Stomach (tissue), 19 donors: ENCODE measurements at places on chromosomes 4 and X. TPM values are rescaled to one million over a fixed set of nuclear protein-coding genes. Genes with fewer than 3 reads are reported as not detected.
A peak's percentile ranks its signal among the peaks of the same experiment; 100 is the strongest.

- DNase-seq = no peak
- H3K4me3 ChIP-seq = no peak overlapping the region
- no peaks in the 10 kb centered on the region for H3K27me3 ChIP-seq
- no peaks in the 10 kb centered on the region for H3K4me1 ChIP-seq
Measured at GRCh38 chr4:173590697-173591096, 60.7 kb upstream of the HAND2 start.

DNA sequence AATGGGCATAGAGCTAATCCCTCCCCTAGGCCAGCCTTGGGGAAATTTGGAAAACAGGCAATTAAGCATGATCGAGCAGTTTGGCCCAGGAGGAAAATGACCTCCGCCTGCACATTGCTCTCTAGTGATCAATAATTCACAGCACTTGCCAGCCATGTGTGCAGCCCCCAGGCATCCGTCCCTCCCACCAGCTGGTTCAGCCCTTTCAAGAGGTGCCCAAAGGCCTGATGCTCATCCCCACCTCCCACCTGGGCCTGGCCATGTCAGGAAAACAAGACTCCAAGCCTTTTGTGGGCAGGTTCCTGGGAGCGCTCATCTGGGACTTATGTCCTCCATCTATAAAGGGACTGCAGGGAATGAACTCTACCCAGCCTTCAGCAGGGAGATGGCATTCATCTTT is 17.5 kb upstream of the PPP2R2C start:
- no peak for DNase-seq
- no peaks in the 10 kb centered on the region for H3K36me3 ChIP-seq
- H3K27ac ChIP-seq = no peak overlapping the region

DNA sequence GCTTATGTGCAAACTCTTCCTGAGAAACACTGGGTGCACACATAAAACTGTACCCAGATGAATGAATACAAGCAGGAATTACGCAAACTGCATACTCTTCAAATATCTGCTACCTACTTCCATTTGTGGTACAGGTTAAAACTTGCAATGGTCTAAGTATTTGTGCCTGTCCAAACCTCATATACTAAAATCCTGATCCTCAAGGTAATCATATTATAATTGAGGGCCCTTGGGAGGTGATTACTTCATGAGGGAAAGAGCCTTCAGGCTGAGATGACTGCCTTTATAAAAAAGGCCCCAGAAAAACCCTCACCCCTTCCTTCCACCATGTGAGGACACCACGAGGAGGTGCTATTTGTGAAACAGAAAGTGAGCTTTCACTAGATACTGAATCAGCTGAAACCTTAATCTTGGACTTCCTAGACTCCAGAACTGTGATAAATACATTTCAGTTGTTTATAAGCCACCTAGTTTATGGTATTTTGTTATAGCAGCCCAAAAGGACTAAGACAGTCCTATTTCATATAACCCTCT is 1977.2 kb downstream of the PCDH7 start:
- no peaks in the 10 kb centered on the region for H3K27me3 ChIP-seq
- H3K36me3 ChIP-seq = no peaks in the 10 kb centered on the region
- no peak overlapping the region for H3K4me3 ChIP-seq
- no peaks in the 10 kb centered on the region for H3K4me1 ChIP-seq

GRCh38 chr4:54231768-54232688 is 2.9 kb downstream of the PDGFRA start:
- peak overlapping the region; percentile 50 for H3K4me3 ChIP-seq
- peak overlapping the region; percentile 29 for H3K27ac ChIP-seq
- H3K27me3 ChIP-seq = peaks cover 80% of the 10 kb centered on the region
- H3K4me1 ChIP-seq = peaks cover 52% of the 10 kb centered on the region
- DNase-seq = peak; percentile 75

GRCh38 chrX:100447655-100448397 is 37.8 kb upstream of the PCDH19 start:
- H3K27ac ChIP-seq = no peak overlapping the region
- no peaks in the 10 kb centered on the region for H3K36me3 ChIP-seq
- no peaks in the 10 kb centered on the region for H3K4me1 ChIP-seq

GRCh38 chr4:170325599-170325998 is 235.8 kb upstream of the AADAT start:
- no peaks in the 10 kb centered on the region for H3K27me3 ChIP-seq
- H3K27ac ChIP-seq = no peak overlapping the region
- H3K4me1 ChIP-seq = no peaks in the 10 kb centered on the region
- DNase-seq = no peak
- no peak overlapping the region for H3K4me3 ChIP-seq
- no peaks in the 10 kb centered on the region for H3K36me3 ChIP-seq

MORC4 gene
- 11.0 TPM for total RNA-seq

VSIG4 gene
- 40.8 TPM for total RNA-seq

SPANXN2 gene
- total RNA-seq = not detected

HPGDS gene
- 2.8 TPM for total RNA-seq

XAGE2 gene
- total RNA-seq = not detected

PTPN13 gene
- 12.9 TPM for total RNA-seq

IL2 gene
- total RNA-seq = not detected
